ENCODE measurements at places on chromosomes 5 and 9.
A peak's percentile ranks its signal among the peaks of the same experiment; 100 is the strongest.

DNA sequence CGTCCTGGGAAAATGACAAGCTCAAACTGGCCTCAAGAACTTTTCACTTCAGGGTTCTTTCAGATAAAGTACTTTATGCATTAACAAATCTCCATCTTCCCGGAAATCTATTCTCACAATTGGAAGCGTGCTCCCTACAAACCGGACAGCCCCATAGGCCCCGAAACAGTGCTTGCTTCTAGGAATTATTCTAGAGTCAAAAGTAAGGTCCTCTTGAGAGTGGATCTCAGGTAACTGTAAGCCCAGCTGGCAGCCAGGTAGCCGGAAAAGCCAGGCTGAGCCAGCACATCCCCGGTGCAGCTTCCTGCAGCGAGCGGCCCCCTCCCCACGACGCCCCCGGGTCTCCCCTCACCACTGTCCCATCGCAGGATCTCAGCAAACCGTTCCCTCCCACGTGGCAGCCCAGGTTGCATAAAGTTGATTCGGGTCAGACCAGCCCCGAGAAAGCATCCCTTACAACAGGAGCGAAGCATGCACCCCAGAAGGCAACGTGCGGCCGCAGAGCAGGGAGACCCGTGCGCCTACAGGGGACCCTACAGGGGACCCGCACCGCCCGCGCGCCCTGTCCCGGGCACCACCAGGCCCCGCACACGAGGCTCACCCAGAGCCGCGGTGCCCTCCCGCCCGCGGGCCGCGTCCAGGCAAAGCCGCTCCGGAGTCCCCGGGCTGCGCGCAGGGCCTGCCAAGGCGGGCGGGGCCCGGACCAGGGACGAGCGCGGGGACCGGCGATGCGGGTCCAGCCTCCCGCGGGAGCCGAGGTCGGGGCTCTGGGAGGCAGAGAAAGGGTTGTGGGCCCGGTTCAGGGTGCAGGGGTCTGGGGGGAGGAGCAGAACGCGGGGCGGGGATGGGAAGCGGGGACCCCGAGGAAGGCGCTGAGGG lies 920 bp downstream of the LPCAT1 start:
- DNase-seq = no peak

DNA sequence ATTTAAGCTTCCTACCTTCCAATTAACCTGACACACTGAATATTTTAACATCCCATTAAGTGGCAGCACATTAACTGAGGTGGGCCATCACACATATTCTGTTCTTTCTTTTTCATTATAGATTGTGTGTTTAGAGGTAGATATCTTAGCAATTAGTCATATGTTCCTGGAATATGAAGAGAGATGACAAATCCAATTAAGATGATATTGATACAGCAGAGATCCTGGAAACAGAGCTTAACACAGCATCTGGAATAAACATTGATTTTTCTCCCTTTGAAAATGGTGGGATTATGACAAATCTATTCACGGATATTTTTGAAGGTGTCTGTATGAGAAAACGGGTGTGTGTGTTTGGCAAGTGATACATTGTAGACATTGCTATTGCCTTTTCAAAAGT lies 448.0 kb downstream of the CDH10 start:
- no peak for DNase-seq

DNA sequence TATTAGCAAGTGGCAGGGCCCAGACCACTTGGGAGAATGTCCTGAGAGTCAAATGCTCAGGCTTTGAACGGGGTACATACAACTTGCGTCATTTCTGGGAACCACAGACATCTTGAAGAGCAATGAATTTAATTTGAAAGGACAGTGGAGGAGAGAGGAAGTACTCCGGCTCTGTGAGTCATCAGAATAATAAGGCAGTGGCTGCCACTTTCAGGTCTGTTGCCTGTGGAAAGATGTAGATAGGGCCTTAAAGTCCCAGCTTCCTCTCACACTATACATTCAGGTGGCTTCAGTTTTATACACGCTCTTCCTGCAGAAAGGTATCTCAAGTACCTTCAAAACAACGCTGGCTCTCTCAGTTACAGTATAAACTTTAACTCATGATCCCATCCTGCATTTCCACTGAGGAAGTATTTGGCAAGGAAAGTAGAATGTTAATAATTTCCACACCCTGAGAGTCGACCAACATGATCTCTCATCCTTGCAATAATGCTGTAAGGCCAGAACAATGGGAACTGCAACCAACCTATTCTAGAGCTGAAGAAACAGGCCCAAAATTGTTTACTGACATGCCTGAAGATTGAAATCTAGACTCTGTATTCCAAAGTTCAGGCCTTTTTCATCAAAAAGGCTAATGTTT lies 6.8 kb upstream of the PRUNE2 start:
- no peak for DNase-seq

DNA sequence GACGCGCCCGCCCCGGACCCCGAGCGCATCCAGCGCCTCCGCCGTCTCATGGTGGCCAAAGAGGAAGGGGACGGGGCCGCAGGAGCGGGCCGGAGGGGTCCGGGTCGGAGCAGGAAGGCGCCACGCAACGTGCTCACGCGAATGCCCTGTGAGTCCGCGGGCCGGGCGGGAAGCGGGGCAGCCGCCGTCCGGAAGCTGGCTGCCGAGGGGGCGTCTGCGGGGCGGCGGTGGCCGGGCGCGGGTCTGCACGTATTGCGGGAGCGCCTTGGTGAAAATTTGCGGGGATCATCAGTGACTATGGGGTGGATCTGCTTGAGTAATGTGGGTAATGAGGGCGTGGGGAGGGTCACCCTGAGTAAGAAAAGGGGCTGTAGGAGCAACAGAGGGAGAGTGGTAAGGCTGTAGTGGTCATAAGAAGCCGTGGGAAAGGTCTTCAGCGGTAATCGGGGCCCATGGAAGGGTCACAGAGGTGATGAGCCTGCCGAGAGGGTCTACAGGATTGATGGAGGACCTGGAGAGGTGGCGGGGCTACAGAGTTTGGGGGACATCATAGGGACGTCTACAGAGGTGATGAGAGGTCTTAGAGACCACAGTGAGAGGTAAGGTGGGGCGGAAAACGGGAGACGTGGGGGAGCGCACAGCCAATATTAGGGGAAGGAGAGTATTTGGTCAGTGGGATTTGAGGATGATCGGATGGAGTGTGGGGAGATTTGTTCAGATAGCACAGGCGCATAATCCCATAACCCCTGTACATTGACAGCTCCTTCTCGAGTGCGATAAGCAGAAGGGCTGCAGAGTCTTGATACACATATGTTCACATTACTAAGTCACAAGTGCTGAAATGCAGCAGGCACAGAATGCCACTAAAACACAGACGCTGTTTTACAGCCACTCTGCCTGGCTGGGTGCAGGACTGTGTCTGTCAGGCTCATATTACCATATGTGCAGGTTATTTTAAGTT lies 819 bp downstream of the LSM11 start:
- DNase-seq = peak; percentile 12

GRCh38 chr5:123099514-123100151 lies 10.6 kb downstream of the PRDM6 start:
- DNase-seq = no peak

DNA sequence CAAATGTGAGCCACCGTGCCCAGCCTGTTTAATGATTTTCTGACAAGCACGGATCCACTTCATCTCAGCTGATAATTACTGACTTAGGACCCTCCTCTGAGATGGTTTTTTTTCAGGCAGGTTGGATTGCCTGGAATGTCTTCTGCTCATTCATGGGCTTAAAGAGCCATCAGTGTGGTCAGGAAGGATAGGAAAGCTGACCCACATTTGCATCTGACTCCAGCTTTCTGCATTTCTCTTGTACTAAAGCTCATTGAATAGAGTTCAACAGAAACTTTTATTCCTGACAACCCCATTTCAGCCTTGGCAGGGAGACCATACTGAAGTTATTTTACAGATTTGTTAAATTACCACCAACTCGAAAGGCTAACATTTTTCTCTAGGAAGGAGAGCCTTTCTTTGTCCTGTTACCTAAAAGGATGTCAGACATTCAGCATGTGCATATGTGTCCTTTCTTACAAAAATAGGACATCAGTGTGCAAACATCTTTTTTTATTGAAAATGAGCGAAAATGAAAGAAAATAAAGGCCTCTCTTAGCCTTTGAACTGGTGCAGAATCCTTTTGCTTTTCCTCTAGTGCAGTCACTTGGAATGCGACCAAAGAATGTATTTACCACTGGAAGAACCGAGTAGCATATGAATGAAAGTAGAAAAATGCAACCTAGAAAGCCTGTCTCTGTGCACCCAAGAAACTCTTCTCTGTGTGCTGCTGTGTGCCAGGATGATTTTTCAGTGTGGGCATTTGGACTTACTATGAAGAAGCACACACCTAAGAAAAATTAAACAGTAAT lies 26.6 kb downstream of the ADCY2 start:
- DNase-seq = no peak

GRCh38 chr5:96823900-96824380 lies 16.2 kb upstream of the ERAP1 start:
- no peak for DNase-seq

DNA sequence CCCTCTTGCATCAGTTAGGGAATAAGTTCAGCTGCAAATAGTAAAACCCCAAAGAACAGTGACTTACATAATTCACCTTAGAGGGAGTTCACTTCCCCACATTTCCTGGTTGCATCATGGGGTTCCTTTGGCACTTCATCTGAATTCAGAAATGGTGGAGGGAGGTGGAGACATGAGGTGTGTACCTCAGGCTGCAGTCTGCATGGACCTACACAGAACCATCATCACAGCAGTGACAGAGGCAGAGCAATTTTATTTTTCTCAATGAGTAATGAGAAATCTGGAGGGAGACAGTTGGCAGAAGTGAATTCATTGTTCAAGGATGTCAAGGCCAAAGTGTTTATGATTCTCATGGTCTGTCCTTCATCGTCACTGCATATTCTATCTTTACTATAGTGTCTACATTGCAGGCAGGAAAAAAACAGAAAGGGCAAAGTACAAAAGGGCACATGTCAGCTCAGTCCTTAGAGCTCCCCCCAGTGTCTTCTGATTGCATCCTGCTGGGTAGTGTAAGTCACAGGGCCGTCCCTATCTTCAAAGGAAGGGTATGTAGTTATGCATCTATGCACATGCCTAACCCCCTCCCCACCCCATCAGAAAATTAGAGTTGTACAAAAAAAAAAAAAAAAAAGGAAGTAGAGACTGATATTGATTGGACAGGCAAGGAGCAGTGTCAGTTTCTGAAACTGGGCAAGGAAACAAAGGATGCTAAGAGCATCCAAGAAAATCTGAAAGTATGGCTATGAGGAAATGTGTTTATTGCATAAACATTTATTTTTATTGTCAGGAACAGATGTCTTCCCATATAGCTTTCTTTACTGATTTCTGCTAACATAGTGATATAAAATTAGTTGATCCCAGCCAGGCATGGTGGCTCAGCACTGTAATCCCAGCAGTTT lies 132.7 kb upstream of the APC start:
- DNase-seq = no peak

DNA sequence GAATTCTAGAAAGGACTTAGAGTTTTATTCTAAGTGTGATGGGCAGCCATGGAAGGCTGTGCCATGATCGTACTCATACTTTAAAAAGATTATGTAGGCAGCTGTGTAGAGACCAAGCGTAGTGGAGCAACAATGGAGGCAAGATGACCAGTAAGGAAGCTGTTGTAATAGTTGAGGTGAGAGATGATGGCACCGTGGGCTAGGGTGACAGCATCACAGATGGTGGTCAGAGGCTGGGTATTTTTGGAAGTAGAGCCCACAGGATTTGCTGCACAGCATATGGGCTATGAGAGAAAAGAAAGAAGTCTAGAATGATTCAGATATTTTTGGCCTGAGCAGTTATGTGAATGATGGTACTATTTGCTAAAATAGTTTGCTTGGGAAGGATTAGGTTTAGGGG lies 7.7 kb downstream of the ARHGAP26 start:
- no peak for DNase-seq

DNA sequence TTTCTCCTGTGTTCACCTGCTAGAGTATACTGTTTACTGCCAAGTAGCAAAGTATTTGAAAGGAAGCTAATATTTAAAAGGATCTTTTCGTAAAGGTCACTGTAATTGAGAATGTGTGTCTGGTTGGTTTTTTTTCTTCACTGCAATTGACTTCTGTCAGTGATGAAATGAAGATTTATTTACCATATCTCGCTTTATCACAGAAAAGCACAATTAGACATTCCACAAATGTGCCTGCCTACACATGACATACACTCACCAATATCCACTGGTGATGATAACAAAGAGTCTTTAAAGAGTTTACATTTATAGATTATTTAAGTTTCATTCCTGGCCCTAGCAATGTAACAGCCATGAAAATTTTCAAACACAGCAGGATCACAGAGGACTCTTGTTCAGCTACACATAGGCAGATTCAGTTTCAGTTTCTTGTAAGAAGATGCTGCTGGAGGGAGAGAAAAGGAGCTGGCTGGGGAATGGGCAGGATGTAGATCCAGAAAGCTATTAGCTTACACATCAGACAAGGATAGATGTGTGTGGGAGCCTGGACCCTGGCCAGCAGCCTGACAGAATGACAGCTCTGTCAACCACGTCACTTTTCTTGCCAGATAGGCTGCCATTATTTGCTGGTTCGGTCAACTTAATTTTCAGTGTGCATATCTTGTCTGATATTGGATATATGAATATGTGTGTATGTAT lies 104.0 kb downstream of the GDNF start:
- DNase-seq = no peak

- no peak for DNase-seq
Observed at GRCh38 chr5:173618927-173619519, 2.6 kb upstream of the BOD1 start.

DNA sequence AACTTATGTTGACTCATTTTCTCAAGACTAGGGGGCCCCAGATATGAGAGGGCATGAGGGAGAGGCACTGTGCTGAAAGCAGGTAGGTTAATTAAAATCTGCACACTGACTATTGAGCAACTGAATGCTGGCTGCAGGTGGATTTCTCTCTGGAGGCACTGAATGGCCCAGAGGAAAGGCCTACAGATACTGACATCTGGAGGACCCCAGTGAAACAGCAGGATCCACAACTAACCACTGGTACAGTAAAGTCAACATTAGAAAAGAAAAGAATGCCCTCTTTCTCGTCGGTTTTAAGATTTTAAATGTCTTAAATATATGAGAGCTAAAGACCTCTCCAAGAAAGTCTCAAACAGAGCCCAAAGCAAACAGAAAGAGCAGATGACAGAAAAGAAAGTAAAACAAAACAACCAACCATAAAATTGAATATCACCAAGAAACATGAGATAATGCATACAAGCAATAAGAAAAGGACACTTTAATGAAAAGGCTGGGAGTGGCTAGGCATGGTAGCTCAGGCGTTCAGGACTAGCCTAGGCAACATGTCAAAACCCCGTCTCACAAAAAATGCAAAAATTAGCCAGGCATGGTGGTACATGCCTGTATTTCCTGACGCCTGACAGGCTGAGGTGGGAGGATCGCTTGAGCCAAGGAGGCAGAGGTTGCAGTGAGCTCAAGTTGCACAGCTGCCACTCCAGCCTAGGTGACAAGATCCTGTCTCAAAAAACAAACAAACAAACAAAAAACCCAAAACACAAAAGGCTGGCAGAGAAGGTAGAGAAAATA lies 43.3 kb downstream of the PUM3 start:
- no peak for DNase-seq

- peak; percentile 96 for DNase-seq
Observed at GRCh38 chr9:75087824-75088645, at the start of the genes NMRK1 and OSTF1. TSS of gene NMRK1 (minus strand) at chr9:75088155. CDS start at chr9:75083115, 5,040 bp downstream. TSS of gene OSTF1 (plus strand) at chr9:75088514. CDS start at chr9:75088693, 179 bp downstream.

DNA sequence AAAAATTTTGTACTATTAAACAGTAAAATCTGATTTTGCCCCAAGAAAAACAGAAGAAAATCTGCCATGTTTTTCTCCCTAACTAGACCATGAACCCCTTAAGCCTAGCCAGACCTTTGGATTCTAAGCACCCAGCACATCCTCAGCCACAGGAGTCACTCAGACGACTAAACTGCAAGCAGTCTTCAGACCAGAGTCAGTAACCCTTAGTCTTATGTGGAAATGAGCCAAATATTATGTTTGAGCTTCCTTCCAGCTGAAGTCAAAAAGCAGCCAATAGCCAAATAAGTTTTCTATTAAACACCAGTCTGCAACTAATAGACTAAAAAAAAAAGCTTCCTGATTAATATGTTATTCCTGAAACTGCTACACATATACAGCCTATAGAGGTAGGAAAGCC lies 47.4 kb downstream of the GOLPH3 start:
- DNase-seq = no peak
